Articular chondrocyte of knee joint (primary cell): ENCODE measurements at places on chromosomes 11 and 22. TPM values are rescaled to one million over a fixed set of nuclear protein-coding genes. Genes with fewer than 3 reads are reported as not detected.

TEAD1 gene
- total RNA-seq, result 145 and 177 TPM in 2 replicates

PANX3 gene
- total RNA-seq, result 0.22 TPM in 1 of 2 replicates, not detected in the other

INS gene
- total RNA-seq, result not detected in 2 replicates

CLCF1 gene
- 8.8 and 9.4 TPM in 2 replicates for total RNA-seq

KMT5B gene
- 27.4 and 31.6 TPM in 2 replicates for total RNA-seq

MS4A2 gene
- not detected in 2 replicates for total RNA-seq

PATE2 gene
- total RNA-seq, result 0.13 and 0.43 TPM in 2 replicates
